Activated naive CD4-positive, alpha-beta T cell treated with anti-CD3 and anti-CD28 coated beads for 36 hours (primary cell): ENCODE measurements at places on chromosomes 2 and 18.

DNA sequence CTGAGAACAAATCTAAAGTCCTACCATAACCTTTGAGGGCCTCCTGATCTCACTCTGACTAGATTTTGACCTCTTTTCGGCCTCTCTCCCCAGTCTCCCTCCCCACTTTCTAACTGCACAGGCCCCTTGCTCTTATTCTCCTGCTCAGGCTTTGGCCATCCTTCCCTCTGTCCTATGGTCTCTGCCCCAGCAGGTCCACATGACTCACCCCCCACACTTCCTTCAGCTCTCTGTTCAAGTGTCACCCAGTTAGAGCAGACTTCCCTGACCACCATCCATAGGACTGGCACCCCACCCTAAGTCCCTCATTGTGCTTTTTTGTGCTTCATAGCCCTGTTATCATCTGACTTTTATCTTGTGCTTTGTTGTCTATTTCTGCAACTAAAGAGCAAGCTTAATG lies 41.2 kb upstream of the NT5C1B start:
- no peak for DNase-seq

- DNase-seq: no peak
These were observed 47.3 kb upstream of the NDUFV2 start for GRCh38 chr18:9055185-9055584.

DNA sequence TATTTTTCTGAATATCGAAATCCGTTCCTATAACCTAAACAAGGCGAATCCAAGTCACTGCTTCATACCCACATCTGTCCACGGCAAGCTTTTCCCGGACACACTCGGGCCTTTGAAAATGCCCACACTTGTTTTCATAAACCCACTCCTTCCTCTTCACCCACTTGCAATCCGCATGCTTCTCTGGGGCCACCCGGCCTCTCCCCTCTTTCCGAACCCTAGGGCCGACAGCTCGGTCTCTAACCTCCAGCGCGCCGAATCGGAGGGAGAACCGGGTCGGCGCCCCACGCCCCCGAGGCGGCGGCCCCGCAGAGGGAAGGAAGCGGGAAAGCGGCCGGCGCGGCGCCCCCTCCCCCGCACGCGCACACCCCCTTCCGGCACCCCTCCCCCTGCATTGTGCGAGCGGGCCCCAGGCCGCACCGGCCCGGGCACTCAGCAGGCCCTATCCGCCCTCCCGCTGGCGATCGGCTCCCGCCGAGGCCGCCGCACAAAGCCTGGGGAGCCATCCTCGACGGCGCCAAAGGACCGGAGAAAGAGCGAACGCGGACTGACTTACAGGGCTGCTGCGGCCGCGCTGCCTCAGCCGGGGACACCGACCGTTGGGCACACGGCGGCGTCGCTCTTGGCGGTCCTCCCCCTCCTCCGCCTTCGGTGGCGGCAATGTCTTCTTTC lies 467 bp downstream of the PUM2 start:
- peak; percentile 59 for DNase-seq

DNA sequence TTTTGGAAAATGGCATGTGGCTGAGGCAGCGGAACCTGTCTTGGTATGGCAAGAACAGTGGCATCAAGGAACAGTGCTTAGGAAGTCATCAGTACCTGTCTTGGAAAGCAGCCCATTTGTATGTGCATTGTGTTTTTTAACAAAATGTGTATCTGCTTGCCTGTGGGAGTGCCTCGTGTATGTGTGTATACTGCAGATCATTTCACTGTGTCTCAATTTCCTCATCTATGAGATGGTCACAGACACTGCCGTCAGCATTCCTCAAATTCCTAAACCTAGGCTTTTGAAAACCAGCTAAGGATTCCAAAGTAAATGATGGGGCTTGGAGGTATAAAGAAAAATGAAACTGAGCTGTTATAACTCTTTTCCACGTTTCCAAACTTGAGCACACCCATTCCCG lies 441.3 kb downstream of the RND3 start:
- DNase-seq: no peak

- DNase-seq: no peak
These were observed 75.2 kb upstream of the CDCA7 start for GRCh38 chr2:173279527-173279868.

- DNase-seq: no peak
These were observed 90.0 kb upstream of the SLC14A2 start for GRCh38 chr18:45525301-45525700.
